HCT116 (cell line): ENCODE measurements at places on chromosomes 6 and 20. TPM values are rescaled to one million over a fixed set of nuclear protein-coding genes. Genes with fewer than 3 reads are reported as not detected.

Gene SPAG4
- total RNA-seq = 6.2 TPM

GRCh38 chr20:21812379-21812778 is 106.9 kb downstream of the PAX1 start:
- H3K4me3 ChIP-seq = no peak overlapping the region
- H3K27me3 ChIP-seq = no peaks in the 10 kb centered on the region
- no peak for DNase-seq
- H3K27ac ChIP-seq = no peak overlapping the region
- no peaks in the 10 kb centered on the region for H3K4me1 ChIP-seq
- H3K36me3 ChIP-seq = no peaks in the 10 kb centered on the region

- H3K36me3 ChIP-seq = no peaks in the 10 kb centered on the region
- no peak for DNase-seq
- H3K4me3 ChIP-seq = no peak overlapping the region
Measured at GRCh38 chr6:140175486-140175885, 801.0 kb upstream of the CITED2 start.

DNA sequence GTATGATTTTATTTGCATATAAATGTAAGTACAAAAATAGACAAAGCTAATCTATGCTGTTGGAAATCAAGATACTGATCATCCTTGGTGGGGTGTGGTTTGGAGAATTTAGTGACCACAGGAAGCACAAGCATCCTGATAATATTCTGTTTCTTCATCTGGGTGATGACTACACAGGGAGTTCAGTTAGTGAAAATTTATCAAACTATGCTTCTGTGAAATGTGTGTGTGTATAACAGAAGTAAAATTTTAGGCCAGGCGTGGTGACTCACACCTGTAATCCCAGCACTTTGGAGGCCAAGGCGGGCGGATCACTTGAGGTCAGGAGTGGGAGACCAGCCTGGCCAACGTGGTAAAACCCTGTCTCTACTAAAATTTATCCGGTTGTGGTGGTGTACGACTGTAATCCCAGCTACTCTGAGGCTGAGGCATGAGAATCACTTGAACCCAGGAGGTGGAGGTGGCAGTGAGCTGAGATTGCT is 20.6 kb downstream of the ENPP3 start:
- no peak for DNase-seq
- H3K4me1 ChIP-seq = no peaks in the 10 kb centered on the region
- H3K27me3 ChIP-seq = no peaks in the 10 kb centered on the region
- no peaks in the 10 kb centered on the region for H3K36me3 ChIP-seq

DNA sequence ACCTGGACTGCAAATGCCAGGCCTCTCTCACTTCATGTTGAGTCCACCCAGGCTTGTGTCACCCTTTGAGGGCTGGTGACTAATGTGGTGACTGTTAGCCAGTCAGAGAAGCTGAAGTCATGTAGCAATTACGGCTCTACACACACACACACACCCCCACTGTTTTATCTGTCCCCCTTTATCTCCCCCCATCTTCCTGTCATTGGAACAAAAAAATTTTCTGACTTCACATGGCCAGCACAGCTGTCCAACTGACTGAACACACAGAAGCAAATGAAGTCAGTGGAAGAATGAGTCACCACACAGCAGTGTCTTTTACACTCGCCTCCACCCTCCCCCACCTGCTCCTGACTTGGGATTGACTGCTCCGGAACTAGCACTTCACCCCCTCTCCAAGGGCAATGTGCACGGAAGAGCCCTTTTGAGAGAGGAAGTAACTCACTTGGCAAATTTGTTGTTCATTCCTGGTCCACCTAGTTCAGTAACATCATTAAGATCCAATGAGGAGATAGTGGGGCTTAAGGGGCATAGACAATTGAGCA is 198.0 kb downstream of the RNF144B start:
- DNase-seq = peak; percentile 75
- no peaks in the 10 kb centered on the region for H3K27me3 ChIP-seq
- H3K36me3 ChIP-seq = no peaks in the 10 kb centered on the region
- peaks cover 12% of the 10 kb centered on the region for H3K4me1 ChIP-seq
- peak overlapping the region; percentile 29 for H3K4me3 ChIP-seq
- H3K27ac ChIP-seq = no peak overlapping the region

DNA sequence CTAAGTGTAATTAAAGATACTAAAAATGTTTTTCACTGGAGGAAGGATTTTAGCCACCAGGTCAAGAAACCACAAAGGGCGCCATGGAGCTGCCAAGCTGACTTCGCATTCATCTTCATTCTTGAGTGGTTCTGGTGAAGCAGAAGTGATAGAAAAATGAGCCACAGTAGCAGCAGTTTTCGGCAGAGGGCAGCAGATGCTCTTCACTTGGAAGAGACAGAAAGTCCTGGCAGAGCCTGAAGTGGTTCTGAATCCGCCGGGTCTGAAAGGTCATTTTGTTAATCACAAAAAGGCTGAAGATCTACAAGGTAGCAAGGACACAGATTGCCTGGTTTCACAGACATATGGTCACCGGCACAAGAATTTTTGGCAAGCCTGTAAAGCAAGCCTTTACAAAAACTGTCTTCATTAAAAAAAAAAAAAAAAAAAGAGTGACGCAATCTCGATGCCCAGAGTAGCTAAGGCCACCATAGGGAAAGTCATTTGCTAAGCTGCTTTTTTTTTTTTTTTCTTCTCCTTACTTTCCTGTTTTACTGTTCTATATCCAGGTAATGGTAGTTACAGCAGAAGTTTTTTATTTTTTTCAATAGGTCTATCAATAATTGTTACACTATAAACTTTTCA is 345.1 kb upstream of the AGPAT4 start:
- H3K27me3 ChIP-seq = 0 out of 2 replicates have a peak, but pooled peaks cover 3% of the 10 kb centered on the region
- H3K27ac ChIP-seq = no peak overlapping the region
- no peak overlapping the region for H3K4me3 ChIP-seq

- no peaks in the 10 kb centered on the region for H3K4me1 ChIP-seq
- no peaks in the 10 kb centered on the region for H3K27me3 ChIP-seq
- H3K36me3 ChIP-seq = no peaks in the 10 kb centered on the region
- H3K27ac ChIP-seq = no peak overlapping the region
- no peak overlapping the region for H3K4me3 ChIP-seq
- DNase-seq = no peak
Measured at GRCh38 chr6:37650071-37650481, 47.6 kb downstream of the MDGA1 start.

DNA sequence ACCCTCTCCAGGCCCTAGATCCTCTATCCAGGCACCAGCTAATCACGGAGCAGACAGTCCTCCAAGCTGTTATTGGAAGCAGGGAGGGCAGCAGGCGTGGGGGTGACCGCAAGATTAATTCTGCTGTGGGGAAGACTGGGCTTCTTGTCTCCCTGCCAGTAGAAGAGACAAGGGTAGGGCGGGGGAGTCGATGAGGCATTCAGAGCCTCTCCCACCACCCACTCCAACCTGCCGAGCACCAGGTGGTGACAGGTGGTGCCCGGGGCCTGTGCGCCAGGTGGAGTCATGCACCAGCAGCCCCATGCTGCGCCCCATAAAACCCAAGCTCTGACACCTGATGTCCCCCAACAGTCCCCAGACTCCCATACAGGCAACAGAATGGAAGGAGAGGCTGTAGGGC is 89.6 kb downstream of the CDH22 start:
- H3K4me3 ChIP-seq = no peak overlapping the region
- no peaks in the 10 kb centered on the region for H3K27me3 ChIP-seq
- peaks cover 39% of the 10 kb centered on the region for H3K4me1 ChIP-seq

GRCh38 chr20:10423735-10424134 is 10.3 kb downstream of the MKKS start:
- H3K4me1 ChIP-seq = peaks cover 20% of the 10 kb centered on the region
- no peaks in the 10 kb centered on the region for H3K27me3 ChIP-seq
- H3K27ac ChIP-seq = no peak overlapping the region
- no peaks in the 10 kb centered on the region; the same call in 1 of the 2 replicates for H3K36me3 ChIP-seq

DNA sequence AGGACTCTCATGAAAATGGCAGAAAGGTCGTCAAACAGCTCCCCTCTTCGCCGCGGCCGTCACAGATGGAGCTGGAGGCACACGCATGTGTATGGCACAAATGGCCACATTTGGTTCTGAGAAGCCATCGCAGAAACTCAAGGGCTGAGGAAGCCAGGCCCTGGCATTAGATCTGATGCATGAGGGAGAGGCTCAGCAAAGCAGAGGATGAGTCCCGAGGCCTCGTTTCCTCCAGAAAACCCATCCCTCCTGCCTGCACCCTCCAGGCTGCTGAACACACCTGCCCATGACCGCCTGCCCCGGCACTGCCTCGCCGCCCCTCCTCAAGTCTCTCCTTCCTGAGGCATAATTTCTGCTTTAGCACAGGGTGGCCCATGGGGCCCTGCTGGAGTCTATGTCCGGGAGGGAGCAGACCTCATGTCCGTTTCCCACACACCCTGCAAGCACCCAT is 240.3 kb downstream of the DLL1 start:
- H3K36me3 ChIP-seq = no peaks in the 10 kb centered on the region
- no peak overlapping the region for H3K4me3 ChIP-seq
- no peaks in the 10 kb centered on the region for H3K27me3 ChIP-seq
- no peak for DNase-seq
